ENCODE measurements at places on chromosomes 13 and 19.

DNA sequence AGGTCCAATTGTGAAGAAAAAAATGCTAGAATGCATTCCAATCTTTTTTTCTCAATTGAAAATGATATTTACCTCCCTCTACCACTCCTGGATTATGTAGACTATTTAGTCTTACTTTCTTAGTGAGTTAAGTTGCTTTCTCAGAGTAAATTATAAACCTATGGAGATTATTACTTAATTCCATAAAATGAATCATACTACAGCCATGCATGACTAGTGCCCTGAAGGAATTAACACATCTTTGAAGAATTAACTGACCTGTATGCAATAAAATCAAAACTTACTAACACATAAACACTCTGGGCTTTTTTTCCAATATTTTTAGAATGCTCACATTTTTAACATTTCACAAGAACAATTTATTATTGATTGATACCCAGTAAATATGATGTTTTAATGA is 379.4 kb upstream of the DACH1 start:
- DNase-seq, result no peak

DNA sequence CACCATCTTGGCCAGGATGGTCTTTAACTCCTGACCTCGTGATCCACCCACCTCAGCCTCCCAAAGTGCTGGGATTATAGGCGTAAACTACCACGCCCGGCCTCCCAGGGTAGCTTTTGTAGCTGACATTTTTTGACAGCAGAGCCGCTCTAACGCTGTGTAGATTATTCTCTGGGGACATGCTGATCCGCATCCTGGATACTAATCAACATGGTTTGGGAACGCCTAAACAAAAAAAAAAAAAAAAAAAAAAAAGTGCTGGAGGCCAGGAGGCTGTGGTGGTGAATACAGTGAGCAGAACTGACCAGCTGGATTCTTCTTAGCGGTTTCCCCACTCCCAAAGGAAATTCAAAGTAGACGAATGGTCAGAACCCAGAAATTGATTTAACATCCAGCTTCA is 5.1 kb downstream of the LONP1 start:
- no peak for DNase-seq

- no peak for DNase-seq
Measured at GRCh38 chr19:40584007-40584406, 7.3 kb downstream of the SHKBP1 start.

GRCh38 chr13:46101484-46102254 is 3.2 kb downstream of the CPB2 start:
- DNase-seq, result no peak

DNA sequence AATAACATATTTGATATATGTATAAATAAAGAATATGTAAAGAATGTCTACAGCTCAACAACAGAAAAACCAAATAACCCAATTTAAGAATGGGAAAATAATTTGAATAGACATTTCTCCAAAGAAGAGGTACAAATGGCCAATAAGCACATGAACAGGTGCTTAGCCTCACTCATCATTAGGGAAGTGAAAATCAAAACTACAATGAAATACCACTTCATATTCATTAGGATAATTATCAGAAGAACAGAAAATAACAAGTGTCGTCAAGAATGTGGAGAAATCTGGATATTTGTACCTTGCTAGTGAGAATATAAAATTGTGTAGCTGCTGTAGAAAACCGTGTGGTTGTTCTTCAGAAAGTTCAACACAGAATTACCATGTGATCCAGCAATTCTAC is 8.4 kb upstream of the SUPT20H start:
- no peak for DNase-seq

GRCh38 chr19:45496349-45496953 is 396 bp downstream of the RTN2 start:
- DNase-seq, result no peak

DNA sequence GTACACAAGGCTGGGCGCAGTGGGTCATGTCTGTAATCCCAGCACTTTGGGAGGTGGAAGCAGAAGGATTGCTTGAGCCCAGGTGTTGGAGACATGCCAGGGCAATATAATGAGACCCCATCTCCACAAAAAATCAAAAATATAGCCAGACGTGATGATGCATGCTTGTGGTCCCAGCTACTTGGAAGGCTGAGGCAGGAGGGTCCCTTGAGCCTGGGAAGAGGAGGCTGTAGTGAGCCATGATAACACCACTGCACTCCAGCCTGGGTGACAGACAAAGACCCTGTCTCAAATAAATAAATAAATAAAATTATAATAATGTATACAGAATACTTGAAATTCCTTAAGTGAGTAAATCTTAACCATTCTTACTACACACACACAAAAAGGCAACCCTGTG is 127.7 kb downstream of the SPRY2 start:
- DNase-seq, result no peak

GRCh38 chr13:71068041-71068440 is 799.0 kb downstream of the DACH1 start:
- DNase-seq, result no peak

- no peak for DNase-seq
Measured at GRCh38 chr13:40598569-40598968, 67.9 kb downstream of the FOXO1 start.

GRCh38 chr19:54440641-54441040 is 8.4 kb upstream of the LENG8 start:
- no peak for DNase-seq

DNA sequence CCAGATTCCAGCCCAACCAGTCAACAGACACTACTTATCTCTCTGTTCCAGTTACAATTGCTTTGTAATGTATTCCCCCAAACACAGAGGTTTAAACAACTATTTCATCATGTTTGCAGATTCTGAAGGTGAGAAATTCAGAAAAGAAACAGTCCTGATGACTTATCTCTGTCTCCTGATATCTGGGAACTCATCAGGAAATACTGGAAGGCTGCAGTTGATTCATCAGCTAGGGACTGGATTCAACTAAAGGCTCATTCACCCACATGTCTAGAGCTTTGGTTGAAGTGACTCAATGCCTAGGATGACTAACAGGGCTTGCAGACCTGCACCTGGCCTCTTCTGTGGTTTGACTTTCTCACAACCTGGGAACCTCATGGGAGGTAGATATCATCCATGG is 56.6 kb upstream of the GPC6 start:
- DNase-seq, result no peak

- no peak for DNase-seq
Measured at GRCh38 chr13:112140366-112140765, 73.4 kb downstream of the SOX1 start.

DNA sequence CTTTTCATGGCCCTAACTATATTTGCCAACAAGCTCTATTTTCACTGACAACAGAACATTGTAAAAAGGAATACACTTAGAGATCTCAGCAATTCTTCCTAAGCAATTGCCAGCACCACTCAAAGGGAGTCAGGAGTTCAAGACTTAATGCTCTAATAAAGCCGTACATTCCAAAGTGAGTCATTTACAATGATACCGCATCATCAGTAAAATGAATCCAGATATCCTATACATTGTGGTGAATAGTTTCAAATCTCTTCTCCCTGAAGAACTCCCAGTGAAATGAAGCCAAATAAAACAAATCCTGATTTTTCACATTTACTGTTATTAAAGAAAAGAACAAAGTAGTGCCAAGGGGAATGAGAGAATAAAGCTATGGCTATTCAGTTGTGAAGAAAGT is 2898.7 kb upstream of the PCDH20 start:
- no peak for DNase-seq

GRCh38 chr19:6724631-6725492 is 4.4 kb upstream of the C3 start:
- DNase-seq, result no peak

DNA sequence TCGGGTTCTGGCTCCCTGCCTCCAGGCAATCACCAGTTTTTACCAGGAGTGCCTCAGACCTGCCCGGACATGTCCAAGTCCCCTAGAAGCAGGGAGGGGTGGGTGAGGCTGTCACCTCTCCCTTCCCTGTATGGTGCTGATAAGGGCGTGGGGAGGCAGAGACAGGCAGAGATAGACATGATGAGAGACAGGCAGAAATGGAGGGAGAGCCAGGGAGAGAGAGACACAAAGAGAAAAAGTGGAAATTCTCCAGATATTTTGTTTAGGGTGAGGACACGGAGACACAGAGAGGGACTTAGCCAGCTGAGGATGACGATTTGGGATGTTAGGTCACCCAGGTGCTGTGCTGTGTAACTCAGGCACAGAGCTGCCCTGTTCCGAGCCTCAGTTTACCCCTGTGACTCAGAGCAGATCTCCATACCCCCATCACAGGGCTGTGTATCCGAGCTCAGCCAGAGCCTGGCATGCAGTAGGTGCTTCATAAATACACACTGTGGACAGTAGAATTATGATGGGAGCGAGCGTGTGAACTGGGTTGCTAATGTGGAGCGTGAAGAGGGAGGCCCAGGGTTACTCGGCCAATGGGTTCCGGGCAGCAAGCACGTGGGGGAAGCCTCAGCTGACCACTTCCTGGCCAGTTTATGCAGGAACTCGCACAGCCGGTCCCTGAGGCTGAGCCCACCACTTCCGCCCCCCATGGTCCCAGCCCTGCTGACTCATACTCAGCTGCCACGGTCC is 11.9 kb upstream of the GDF15 start:
- peak; percentile 5 for DNase-seq
